Panc1 (cell line): ENCODE measurements at places on chromosomes 16 and 17.

DNA sequence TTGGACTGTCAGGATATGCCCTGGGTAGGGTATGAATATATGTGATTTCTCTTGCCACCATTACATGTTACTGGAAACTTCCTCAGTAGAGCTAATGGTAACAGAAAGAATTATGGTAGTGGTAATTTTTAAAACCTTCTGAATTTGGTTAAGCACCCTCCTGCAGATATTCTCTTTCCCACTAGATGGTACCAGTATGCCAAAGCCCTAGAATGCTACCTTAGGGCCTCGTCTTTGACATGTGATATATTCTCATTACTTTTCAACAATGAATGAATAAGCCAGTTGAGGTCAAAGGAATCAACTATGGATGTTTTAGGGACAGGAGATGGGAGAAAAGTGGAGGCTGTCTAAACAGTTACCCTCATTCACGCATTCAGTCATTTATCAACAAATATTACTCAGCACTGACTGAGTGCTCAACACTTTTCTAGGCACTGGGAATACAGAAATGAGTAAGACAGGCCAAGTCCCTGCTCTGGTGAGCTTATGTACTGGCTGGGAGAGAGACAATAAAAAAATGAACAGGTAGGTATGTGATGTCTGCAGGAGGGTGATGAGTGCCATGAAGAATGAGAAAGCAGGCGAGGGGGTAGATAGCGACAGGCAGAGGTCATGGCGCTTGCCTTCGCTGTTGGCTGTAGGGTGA, 14.7 kb downstream of the CDH13 start:
- DNase-seq, result no peak

DNA sequence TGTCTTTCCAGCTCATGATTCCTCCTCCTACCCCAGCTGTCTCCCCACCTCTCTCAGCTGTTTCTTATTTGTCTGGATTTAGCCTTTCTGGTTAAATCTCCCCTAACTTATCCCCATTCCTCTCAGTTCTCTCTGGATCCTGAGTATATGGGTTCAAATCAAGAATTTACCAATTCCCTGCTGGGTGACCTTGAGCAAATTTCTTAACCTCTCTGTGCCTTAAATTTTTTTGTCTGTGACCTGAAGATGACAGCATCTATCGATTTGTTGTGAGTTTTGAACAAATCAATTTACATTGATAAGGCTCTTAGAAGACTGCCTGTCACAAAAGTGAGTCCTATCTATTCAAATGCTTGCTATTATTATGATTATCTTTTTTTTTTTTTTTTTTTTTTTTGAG, 2.0 kb upstream of the KCNG4 start:
- no peak for DNase-seq

DNA sequence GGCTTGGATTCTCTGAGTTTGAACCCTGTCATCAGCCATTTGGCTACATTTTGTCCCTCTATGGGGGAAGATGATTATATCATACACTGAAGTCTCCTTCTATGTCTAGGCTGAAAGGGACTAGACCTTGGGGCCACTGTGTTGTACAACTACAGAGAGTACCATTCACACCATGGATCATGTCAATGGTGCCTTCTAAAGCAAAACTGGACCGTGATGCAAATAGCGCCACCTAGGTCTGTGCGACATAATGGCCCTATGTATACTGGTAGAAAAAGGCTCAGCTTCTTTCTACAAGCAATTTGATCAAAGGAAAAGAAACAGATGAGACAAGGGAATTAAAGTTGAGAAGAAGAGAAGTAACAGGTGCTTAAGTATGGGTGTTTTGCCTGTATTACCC, 100.7 kb downstream of the LYRM1 start:
- peak; percentile 8 for DNase-seq

- no peak for DNase-seq
These were observed 6.7 kb downstream of the HSPB9 start for GRCh38 chr17:42129109-42129837.

GRCh38 chr17:28033972-28034714, 8.3 kb upstream of the NLK start:
- no peak for DNase-seq

GRCh38 chr16:51839727-51840462, 688.8 kb upstream of the SALL1 start:
- DNase-seq, result no peak

GRCh38 chr16:7013990-7014389, 318.7 kb upstream of the RBFOX1 start:
- no peak for DNase-seq

- no peak for DNase-seq
These were observed 12.4 kb downstream of the MLYCD start for GRCh38 chr16:83911290-83911689.

DNA sequence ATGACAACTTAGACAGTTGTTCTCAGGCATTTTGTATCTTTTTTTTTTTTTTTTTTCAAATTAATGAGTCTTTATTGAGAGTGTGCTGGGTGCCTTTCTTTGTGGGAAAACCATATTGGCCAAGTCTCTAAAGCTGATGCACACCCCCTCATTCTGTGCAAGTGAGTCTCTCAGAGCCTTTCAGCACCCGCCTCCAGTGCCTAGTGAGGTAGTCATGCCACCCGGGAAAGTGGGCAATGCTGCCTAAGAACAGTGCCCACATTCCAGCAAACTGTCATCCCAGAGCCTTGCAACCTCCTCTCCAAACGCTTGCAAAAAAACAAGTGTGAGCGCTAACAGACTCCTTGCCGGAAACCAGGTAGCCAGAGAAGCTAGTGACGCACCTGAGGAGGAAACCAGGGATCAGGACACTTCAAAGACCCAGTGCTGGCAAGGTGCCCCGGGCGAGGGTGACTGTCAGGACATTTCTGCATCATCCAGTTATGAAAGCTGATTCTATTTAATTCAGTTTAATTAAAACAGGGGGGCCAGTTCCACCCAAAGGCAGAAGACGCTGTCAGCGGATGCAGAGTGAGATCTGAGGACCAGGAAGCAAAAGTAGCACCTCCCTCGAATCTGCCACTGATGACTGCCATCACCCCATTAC, 34.9 kb downstream of the SMARCE1 start:
- no peak for DNase-seq

DNA sequence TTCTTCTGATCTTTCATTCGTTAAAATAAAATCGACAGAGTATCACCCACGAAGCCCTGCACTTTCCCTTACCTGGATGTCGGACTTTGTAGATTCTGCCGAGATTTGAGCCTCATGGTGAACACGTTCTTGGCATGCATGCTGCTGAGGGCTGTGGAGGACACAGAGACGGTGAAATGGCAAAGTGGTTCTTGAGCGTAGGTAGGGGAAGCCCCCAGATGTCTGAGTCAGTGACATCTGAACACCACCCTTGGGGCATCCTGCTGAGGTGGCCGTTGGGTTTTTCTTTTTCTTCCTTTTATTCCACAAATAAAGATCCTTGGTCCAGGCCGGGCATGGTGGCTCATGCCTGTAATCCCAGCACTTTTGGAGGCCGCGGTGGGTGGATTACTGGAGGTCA, 33.9 kb downstream of the NOS2 start:
- DNase-seq, result no peak

- DNase-seq, result no peak
These were observed 664.4 kb upstream of the CDH8 start for GRCh38 chr16:62700426-62701294.

GRCh38 chr17:56026915-56027314, 126.4 kb upstream of the ANKFN1 start:
- DNase-seq, result no peak

- no peak for DNase-seq
These were observed 951 bp downstream of the TMED6 start for GRCh38 chr16:69350536-69351133.

DNA sequence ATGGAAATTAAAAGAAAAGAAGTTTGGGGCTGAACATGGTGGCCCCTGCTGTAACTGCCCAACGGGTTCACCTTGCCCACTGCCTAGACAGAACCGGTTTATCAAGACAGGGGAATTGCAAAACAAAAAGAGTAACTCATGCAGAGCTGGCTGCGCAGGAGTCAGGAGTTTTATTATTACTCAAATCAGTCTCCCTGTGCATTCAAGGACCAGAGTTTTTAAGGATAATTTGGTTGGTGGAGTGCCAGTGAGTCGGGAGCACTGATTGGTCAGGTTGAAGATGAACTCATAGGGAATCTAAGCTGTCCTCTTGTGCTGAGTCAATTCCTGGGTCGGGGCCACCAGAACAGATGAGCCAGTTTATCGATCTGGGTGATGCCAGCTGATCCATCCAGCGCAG, 4.4 kb upstream of the SCPEP1 start:
- DNase-seq, result no peak

GRCh38 chr17:6526362-6527152, 29.8 kb downstream of the PITPNM3 start:
- no peak for DNase-seq
